ENCODE measurements at places on chromosomes 1 and 21.

DNA sequence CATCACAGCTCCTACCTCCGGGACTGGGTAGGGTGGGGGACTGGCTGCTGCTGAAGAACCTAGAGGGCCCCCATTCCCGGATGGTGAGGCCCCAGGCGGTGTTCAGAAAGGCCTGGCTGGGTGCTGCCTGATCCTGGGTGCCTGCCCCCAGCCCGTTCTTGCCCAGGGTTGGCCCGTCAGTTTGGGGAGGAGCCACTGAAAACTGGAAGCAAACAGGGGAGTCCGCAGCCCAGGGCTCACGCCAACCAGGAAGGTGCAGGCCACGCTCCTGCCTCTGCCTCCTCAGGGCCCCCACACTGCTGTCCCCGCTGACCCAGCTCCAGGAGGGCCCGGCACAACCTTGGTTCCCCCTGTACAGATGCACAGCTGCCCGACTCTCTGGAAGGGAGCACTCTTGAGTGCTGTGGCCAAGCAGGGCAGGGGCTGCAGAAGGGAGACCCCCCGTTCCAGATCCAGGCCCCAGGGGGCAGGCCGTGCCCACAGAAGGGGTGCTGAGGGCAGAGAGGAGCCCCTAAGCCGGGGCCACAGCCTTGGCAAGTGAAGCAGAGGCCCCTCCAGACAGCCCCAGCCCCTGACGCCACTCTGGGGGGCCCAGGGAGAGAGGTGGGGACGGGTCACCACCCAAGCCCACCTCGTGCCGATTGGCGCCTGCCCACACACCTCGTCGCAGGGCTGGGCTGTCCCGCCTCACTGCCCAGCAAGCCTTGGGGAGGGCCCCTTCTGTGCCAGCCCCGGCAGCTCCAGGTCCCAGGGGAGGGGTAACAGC, 5.5 kb downstream of the C1QTNF12 start:
- no peak for DNase-seq

- no peak for DNase-seq
Observed at GRCh38 chr1:193438312-193438711, 251.9 kb upstream of the B3GALT2 start.

- DNase-seq, result peak; percentile 49
Observed at GRCh38 chr1:109822749-109823542, 59.2 kb upstream of the EPS8L3 start.

- DNase-seq, result no peak
Observed at GRCh38 chr1:71587961-71588360, 507.1 kb upstream of the ZRANB2 start.

DNA sequence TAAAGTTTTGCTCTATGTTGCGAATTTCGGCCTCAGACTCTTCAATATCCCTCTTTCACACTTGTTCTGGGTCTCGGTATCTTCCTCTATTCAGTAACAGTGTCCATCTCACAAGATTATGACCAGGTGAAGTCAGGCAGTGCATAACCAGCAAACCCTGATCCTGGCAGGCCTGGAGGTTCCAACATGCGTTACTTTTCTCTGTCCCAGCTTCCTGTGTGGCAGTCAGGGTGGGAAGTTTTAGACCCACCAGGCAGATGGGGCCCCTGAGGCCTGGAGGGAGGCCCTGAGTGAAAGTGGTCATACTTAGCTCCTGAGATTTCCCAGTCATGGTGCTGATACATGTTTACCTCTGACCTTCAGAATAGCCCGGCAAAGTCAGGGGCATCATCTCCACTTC, 5.1 kb downstream of the TMEM61 start:
- no peak for DNase-seq

DNA sequence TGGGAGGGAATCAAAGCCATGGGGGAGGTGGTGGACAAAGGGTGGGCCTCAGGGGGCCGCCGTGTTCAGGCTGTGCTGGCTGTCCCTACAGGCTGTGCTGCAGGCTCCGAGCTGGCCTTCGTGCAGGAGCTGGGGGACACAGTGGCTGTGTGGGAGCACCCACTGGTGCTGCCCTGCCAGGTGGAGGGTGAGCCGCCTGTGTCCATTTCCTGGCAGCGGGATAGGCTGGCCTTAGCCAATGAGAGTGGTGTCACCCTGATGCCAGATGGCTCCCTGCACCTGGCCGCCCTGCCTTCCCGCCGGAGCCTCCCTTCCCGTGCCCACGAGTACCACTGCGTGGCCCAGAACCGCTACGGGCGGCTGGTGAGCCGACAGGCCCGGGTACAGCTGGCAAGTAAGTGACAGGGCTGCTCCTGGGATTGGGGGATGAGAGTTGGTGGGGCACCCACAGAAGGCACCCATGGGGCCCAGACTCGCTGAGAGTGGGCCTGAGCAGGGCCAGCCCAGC, 20.2 kb downstream of the SLC27A3 start:
- no peak for DNase-seq

GRCh38 chr1:119790451-119791198, 20.6 kb downstream of the REG4 start:
- DNase-seq, result no peak

GRCh38 chr1:158471920-158472319, at the start of gene OR10R2:
OR10R2 (plus strand) TSS chr1:158472220; CDS start chr1:158472326, 106 bp downstream.
- no peak for DNase-seq

All from islet precursor cell (in vitro differentiated cells).